ENCODE measurements at places on chromosomes 16 and 17.

DNA sequence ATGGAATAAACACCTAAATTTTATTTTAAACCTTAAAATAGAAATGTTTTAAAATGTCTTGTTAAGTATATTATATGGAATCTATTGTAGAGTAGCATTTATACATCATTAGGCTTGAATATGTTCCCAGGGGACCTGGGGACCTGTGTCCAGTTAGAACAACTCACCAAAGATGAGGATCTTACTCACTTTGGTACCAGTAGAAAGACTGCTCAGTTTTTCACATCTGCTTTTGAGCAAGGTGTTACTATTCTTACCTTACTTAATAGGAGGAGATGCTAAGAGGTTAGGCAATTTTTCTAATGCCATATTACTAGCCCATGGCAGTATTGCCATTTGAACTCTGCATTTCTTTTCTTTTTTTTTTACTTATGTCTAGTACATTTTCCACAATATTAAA is 14.7 kb downstream of the STXBP4 start:
- DNase-seq, result no peak

- DNase-seq, result no peak
Measured at GRCh38 chr17:79248843-79249493, 174.3 kb downstream of the ENGASE start.

- no peak for DNase-seq
Measured at GRCh38 chr16:88378401-88378800, 4.4 kb upstream of the ZNF469 start.

- no peak for DNase-seq
Measured at GRCh38 chr17:76867578-76868175, 527 bp upstream of the MGAT5B start.

- no peak for DNase-seq
Measured at GRCh38 chr17:74186498-74186897, 17.0 kb upstream of the RPL38 start.

DNA sequence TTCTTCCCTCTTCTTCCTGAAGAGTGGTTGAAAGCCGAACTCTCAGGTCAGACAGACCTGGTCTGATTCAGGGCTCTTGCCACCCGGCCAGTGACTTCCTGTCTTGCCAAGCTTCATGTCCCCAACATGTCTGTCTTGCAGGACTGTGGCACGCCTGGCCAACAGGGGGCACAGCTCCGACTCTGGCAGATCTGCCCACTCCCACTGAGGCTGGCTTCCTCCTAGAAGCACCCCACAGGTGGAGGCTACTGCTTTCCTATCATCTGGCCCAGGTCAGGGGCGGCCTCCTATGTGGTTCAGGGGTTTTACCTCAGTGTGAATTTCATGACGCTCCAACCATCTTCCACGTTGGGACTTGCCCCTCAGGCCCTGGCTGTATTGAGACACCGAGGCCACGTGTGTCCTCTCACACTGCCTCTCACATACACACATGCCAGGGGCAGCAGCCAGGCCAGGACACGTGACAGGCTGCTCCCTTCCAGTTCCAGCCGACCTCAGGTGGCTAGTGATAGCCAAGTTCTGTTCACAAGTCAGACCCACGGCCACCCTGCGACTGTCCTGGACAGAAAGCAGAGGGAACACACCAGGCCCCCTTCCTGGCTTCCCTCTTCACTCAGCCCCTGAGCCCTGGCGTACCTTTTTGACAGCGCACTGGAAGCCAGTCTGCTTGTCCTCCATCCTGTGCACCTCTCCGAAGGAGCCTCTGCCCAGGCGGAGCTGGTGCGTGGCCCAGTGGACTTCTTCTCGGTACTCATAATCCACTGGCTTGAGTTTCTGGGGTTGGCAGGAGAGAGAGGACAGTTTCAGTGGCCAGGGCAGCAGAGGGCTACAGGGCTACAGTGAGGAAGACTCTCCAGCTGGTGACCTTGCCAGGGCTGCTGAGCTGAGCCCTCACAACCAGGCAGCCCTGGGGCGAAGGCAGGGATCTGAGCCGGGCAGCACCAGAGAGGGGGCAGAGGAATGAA is 22.6 kb upstream of the SPATA32 start:
- DNase-seq, result peak; percentile 17

- no peak for DNase-seq
Measured at GRCh38 chr16:74591876-74592650, 14.9 kb downstream of the GLG1 start.

DNA sequence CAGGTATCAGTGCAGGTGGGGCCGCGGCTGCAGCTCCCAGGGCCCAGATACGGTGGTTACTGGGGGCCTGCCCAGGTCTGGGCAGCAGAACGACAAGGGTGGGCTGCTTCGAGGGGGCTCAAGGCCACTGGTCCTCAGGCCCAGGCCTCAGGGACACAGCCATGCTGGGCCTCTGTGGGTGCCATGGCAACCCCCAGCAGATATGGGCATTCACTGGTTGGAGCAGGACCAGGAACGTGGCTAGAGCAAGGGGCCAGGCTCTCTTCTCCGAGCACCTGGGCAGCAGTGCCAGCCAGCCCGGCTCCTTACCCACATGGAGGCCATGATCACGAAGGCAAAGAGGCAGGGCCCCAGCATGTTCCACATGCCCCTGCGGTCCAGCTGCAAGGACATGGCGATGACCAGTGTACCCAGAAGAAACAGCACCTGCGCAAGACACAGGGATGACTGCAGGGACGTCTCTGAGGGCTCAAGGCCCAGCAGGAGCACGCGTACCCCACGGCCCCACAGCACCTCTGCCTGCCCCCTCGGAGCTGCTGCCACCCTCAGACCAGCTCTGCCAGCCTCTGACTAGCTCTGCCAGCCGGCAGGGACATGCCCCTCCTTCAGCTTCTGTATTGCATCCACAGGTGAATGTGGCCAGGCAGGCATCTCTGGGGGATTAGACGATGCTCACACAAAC is 2.1 kb upstream of the MRPL28 start:
- DNase-seq, result no peak

DNA sequence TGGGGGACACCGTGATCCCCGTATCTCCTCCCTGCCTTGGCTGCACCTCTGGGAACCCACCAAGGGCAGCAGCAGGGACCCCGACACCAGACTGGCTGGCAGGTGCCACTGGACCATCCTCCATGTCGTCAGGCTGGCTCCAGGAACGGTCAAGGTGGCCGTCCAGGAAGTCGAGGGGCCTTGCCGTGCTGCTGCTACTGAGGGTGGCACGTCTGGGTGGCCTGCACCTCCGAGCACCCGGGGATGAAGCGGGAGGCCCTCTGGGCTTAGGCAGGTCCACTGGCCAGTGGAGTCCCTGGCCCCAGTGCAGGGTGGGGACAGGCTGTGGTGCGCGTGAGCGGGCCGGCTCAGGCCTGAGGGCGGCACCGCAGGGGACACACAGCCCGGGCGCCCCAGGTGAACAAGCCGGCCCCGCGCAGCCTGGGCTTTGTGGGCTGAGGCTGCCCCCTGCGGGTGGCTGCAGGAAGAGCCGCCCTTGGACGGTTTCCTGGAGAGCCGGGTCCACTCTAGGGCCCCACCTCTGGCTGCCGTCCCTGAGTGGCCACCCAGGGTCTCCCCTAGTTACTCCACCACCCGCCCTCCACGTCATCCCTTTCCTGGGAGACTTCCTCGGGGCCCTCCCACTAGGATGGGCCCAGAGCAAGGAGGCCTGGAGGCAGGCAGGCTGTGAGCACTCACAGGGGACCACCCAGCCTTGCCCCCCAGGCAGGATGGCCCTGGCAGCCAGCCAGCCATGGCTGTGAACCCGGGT is 42.8 kb upstream of the ZC3H18 start:
- peak; percentile 43 for DNase-seq

DNA sequence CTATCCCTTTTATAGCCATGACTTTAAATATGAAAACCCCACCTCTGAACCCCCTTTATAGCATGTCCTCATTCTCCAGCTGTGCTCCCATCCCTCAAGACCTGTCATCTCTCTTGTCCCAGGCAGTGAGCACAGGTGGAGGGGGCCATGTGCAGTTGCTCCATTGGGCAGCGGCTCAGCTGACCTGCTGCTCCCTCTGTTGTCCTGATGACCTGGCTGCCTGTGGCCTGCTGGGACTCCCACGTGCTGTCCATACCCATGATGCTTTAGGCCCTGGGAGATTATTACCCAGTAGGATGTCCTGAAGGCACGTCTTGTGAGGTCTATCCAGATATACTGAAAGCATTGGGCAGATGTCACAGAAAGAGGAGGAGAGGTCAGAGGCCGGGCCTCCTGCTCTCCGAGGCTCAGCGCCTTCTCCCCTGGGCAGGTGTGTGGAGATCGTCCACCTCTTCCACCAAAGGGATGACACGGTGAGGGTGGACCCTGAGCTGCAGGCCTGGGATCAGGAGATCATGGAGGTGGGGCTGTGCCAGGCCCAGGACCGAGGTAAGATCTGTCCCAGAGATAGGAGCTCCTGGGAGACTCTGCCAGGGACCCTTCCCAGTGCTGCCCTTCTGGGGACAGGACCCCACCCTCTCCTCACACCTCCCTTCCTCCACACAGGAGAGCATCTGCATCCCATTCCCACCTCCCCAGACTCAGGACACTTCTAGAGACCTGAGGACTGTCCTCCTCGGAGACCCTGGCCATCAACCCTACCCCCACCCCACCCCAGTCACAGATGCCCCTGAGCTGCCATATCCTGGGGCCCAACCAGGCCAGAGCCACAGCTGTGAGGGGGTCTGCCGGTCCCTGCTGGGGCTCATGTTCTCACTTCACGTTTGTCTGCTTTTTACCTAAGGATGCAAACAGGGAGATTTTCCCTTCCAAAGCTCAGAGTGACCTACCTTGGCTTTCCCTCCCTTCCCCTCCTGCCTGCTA is 58.0 kb downstream of the GOSR1 start:
- DNase-seq, result no peak

DNA sequence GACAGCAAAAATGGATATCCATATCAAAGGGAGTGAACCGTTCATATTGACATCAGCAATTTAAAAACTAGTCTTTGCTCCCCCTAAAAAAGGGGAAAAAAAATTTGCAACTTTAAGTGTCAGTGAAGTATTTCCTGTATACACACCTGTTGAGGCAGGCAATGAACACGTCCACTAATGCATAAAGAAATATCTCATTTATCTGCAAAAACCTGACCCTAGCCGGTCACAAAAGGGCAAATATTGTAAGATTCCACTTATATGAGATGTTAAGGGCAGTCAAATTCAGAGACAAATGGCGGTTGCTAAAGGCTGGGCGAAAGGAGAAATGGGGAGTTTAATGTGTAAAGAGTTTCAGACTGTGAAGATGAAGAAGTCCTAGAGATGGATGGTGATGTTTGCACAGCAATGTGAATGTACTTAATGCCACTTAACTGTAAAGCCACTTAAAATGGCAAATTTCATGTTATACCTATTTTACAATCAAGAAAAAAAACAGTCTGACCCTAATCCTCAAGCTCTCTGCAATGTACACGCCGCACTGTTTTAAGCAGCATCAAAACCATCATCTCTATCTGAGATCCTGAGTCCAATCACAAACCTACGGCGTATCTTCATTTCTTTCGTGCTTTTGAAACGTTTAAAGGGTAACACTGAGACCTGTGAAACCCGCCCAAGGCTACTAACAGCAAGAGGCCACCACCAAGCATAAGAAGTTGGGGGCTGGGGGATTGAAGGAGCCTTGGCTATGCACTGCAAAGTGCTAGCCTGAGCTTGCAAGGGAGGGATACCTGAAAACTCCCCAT is 1.1 kb downstream of the PARN start:
- no peak for DNase-seq

DNA sequence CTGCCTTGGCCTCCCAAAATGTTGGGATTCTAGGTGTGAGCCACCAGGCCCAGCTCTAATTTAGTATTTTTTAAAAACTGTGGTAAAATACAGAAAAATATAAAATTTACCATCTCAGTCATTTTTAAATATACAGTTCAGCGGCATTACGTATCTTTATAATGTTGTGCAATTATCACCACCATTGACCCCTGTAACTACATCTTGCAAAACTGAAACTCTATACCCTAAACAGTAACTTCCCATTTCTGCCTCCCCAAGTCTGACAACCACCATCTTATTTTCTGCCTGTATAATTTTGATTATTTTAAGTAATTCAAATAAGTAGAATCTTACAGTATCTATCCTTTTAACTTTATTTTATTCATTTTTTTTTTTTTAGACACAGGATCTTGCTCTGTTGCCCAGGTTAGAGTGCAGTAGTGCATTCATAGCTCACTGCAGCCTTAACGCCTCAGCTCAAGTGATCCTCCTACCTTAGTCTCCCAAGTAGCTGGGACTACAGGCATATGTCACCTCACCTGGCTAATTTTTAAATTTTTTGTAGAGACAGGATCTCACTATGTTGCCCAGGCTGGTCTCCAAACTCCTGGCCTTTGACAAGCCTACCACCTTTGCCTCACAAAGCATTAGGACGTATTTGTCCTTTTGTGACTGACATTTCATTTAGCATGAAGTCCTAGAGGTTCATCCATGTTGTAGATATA is 10.9 kb upstream of the GGA2 start:
- no peak for DNase-seq

DNA sequence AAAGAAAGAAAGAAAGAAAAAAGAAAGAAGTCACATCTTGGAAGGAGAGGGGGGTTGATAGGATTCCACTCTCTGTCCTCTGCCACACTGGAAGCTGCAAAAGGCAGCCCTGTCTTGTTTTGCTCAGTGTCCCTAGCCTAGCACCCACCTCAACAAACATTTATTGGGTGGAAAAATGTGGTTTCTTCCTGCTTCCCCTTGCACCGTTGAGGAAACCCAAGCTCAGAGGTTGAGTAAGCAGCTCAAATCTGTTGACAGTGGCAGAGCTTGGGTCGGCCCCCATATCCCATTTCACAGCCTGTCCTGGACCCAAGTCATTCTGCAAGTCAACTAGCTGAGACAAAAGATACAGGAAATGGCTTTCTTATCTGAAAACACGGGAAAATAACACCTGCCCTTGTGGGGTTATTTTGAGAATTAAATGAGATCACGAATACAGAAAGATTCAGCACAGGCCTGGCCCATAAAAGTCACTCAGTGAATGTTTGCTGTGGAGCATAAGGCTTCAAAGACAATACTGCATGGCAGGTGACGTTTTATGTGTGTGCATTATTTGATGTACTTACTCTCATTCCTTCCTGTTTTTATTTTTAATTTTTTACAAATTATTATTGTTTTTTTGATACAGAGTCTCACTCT is 63.6 kb downstream of the SCNN1B start:
- DNase-seq, result no peak

Measured in stimulated activated CD8-positive, alpha-beta memory T cell treated with anti-CD3 and anti-CD28 coated beads, Interleukin-2, amount 100 ng/mL, for 1 hour (primary cell).